ENCODE measurements at places on chromosomes 13 and 19.

DNA sequence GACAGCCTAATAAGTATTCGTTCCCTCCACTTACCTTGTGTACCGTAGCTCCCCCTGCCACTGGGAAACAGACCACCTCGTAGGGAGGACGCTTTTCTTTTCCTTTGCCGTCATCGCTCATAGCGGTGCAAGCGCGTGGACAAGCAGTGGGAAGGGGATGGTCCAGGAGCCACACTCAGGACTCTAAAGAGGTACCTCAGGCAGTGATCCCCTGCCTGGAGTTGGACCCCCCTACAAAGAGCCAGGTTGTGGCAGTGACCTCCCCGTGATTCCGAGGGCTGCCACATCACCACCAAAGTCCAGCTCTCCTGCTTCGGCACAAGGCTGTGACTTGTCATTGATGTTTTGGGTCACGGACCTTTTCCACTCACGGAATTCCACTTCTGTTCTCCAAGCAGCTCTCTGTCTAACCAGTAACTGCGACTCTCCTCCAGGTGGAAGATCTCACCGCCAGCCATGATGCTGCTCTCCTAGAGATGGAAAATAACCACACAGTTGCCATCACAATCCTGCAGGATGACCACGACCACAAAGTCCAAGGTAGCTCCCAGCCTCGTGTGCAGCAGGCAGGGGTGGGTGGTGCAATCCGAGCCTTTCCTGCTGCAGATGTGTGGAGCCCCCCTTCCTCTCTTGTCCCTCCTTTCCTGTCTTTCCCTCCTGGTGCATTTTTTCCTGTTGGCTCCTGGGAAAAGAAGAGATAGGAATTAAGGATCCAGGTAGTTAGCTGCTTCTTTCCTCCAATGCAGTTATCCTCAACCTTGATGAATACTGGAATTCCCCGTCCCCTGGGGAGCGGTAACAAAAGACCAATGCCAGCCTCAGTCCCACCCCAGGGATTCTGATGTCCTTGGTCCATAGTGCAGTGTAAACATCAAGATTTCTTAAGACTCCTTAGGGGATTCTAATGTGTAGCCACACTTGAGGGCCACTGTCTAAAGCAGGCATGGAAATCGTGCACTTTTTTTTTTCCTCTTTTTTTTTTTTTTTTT, 107.7 kb downstream of the SLC7A1 start:
- peaks cover 13% of the 10 kb centered on the region for H3K27me3 ChIP-seq
- H3K36me3 ChIP-seq = no peaks in the 10 kb centered on the region
- H3K4me3 ChIP-seq = no peak overlapping the region
- peaks cover 1% of the 10 kb centered on the region for H3K4me1 ChIP-seq
- no peak overlapping the region for H3K27ac ChIP-seq
- no peak for DNase-seq

GRCh38 chr19:49837425-49837824, 13.5 kb upstream of the PTOV1 start:
- no peak for DNase-seq
- H3K27me3 ChIP-seq = no peaks in the 10 kb centered on the region
- no peak overlapping the region for H3K27ac ChIP-seq
- H3K4me3 ChIP-seq = no peak overlapping the region

GRCh38 chr19:45419396-45419795, 4.3 kb downstream of the ERCC1 start:
- peaks cover 49% of the 10 kb centered on the region for H3K4me1 ChIP-seq
- no peak for DNase-seq
- no peaks in the 10 kb centered on the region for H3K27me3 ChIP-seq
- H3K27ac ChIP-seq = no peak overlapping the region

GRCh38 chr19:19911150-19911549, 10.4 kb downstream of the ZNF93 start:
- DNase-seq = no peak
- H3K27me3 ChIP-seq = no peaks in the 10 kb centered on the region
- H3K4me1 ChIP-seq = peaks cover 9% of the 10 kb centered on the region
- H3K36me3 ChIP-seq = peaks cover 44% of the 10 kb centered on the region

DNA sequence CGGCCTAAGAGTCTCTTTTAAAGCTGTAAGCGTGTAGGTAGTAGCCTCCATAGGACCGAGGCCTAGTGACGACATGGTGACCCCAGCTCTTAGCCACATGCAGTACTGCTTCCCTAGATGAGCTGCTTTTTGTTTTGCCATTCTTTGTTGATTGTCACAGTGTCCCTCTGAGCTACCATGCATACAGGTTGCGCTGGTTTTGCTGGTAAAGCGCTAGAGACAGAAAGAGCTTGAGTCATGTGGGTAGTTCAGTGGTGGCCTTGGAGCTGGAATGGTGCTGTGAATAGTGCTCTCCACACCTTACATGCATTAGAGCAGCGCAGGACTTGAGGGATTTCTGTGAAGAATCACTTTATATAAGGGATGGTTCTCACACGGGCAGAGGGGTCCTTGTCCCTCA, 5.1 kb downstream of the HNRNPM start:
- H3K4me1 ChIP-seq = peaks cover 81% of the 10 kb centered on the region
- peak overlapping the region; percentile 67 for H3K27ac ChIP-seq
- H3K4me3 ChIP-seq = peak overlapping the region; percentile 14
- H3K27me3 ChIP-seq = no peaks in the 10 kb centered on the region

DNA sequence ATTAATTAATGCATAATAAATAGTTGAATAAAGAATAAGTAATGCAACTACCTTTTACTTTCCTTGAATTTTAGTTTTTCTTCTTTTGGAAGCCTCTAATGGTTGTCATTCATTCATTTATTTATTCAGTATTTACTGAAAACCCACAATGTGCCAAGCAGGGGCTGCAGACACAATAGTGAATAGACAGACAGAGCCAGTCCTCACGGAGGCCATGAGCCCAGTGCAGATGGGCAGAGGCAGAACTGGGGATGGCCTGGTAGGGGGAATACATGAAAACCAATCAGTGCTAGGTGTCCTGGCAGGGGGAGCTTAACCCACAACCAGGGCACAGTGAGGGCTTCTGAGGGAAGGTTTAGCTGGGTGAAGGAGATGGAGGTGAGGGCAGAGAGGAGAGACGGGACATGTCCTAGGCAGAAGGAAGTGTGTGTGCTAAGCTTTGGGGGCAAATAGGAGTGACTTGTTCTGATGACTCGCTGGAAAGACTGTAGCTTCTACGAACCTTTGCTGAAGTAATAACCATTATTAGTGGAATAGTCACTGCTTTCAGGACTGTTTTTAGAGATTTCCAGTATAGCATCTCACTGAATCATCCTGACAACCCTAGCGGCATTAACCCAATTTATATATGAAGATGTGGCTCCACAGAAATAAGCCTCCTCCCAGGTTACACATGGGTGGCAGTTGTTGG, 55.9 kb downstream of the ERCC5 start:
- no peak for DNase-seq
- no peak overlapping the region for H3K27ac ChIP-seq
- H3K4me3 ChIP-seq = no peak overlapping the region
- no peaks in the 10 kb centered on the region for H3K4me1 ChIP-seq
- H3K27me3 ChIP-seq = no peaks in the 10 kb centered on the region
- no peaks in the 10 kb centered on the region for H3K36me3 ChIP-seq

DNA sequence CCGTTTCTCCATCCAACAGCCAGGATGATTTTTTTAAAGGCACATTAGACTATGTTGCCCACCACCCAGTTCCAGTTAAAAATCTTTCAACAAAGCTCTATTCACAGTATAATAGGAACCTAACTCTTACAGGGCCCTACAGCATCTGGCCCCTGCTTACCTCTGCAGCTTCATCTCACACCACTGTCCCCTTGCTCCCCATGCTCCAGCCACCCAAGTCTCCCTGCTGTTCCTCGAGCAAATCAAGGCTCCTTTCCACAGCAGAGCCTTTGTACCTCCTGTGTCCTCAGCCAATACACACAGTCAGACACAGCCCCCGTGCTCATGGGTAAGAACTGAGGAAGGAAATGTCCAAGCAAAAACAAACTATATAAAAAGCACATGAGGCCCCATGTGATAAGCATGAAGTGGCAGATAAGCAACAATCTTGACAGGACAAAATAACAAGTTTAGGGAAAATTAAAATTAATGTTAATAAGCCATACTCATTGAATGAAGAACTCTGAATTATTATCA, 67.5 kb downstream of the TSC22D1 start:
- peaks cover 3% of the 10 kb centered on the region for H3K4me1 ChIP-seq
- H3K27ac ChIP-seq = no peak overlapping the region
- no peak overlapping the region for H3K4me3 ChIP-seq
- no peak for DNase-seq

DNA sequence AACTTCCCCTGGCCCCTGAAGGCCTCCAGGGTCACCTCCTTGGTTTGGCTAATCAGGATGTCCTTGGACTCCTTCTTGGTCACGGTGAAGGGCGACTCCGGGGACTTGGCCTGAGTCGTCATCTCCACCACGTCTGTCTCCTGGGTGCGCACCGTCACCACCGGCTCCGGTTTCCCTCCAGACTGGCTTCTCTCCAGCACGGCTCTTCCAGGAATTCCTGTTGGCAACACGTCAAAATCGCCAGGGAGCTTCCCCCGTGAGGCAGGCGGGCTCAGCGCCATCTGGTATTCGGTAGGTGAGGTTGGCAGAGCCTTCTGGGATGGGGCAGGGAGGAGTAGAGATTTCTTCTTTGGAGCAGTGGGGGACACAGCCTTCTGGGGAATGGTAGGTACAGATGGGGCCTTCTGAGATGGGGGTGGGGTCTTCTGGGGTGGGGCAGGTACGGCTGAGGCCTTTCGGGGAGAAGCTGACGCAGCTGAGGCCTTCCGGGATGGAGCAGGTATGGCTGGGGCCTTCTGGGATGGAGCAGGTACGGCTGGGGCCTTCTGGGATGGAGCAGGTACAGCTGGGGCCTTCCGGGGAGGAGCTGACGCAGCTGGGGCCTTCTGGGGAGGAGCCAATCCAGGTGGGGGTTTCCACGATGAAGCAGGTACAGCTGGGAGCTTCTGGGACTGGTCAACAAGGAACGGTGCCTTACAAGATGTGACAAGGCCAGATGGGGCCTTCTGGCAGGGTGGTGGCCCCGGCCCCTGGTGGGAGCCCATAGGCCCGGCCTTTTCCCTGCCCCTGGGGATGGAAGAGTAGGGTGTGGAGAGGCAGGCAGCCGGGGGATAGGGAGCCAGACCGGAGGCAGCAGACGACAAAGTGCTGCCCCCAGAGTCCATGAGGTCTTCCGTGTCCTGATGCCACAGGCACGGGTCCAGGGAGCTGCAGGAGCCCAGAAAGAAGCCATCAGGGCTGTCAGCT, 3.8 kb downstream of the GARIN5B start:
- DNase-seq = no peak
- no peak overlapping the region for H3K27ac ChIP-seq
- H3K4me1 ChIP-seq = no peaks in the 10 kb centered on the region
- H3K27me3 ChIP-seq = peaks cover 21% of the 10 kb centered on the region

DNA sequence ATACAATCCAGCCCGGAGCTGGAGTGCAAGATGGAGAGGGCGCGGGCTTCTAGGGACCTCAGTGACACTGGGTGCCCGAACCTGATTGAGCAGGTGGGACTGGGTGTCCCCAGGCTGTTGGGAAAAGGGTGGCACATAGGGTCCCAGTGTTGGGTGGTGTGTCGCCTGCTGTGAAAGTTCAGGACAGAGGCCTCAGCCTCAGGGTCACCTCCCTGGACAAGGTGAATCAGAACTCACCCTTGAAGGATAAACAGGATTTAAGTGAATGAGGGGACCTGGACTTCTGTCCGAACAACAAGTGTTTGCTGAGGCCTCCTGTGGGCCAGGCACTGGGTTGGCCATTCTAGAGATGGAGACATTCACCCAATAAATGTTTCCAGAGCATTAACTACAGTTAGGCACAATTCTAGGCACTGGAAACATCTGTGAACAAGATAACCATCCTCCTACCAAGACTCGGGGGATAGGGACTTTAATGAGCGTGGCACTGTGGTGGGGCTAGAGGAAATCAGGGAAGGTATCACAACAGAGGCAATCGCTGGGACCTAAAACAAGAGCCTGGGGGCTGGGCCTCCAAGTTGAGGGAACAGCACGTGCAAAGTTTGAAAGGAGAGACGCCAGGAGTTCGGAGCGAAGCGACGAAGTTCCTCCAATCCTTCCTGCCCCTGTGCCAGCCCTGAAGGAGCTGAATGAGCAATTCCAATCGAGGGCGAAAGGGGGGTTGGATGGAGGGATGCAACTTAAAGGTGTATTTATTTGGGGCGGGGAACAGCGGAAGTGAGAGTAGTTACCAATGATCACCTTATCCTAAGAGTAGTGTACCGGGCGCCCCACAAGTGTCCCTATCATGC, 921 bp upstream of the POLD1 start:
- no peaks in the 10 kb centered on the region for H3K27me3 ChIP-seq
- H3K4me1 ChIP-seq = peaks cover 29% of the 10 kb centered on the region
